ENCODE measurements at places on chromosomes 16 and 17.

DNA sequence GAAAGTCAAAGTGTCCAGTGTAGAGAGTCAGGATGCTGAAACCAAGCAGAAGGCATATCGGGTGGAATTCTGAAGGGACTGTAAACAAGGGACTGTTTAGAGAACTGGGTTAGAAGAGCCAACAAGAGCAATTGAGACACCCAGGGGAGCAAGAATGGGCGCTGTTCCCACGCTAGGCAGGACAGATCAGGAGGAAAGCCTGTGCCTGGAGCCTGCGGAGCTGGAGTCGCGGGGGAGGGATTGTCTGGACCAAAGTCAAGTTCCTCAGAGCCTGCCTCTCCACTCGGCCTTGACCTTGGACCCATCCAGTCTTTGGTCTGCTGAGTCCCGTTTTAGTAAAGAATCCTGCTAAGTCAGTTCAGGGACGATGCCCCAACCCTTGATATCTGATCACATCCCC, 14.7 kb upstream of the KLHL36 start:
- no peak for DNase-seq

DNA sequence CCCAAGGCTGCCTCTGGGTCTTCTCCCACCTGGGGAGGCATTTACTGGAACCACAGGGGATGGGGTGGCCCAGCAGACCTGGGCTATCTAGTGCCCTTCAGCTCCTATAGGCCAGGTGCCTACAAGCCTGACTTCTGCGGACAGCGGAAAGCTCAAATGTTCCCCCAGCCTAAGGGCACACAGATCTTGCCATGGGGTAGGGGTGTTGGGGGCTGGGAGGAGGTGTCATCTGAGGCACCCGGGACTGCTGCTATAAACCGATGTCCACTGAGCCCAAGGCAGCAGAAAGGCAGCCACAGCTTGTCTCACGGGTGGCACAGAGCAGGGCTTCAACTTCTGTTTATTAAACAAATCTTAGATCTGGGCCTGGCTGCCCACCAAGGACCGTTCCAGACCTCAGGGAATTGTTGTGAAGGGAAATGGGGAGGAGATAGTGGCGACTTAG, 3.6 kb downstream of the MYO1C start:
- no peak for DNase-seq

DNA sequence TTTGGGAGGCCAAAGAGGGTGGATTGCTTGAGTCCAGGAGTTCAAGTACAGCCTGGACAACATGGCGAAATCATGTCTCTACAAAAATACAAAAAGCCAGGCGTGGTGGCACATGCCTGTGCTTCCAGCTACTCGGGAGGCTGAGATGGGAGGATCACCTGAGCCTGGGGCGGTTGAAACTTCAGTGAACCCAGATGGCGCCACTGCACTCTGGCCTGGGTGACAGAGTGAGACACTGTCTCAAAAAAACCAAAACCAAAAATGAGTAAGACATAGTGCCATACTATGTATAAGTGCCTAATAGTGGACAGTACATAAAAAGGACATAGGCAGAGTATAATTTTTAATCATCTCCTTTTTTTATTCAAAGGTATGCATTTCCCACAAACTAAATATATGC, 4.0 kb downstream of the CTC1 start:
- peak; percentile 35 for DNase-seq

DNA sequence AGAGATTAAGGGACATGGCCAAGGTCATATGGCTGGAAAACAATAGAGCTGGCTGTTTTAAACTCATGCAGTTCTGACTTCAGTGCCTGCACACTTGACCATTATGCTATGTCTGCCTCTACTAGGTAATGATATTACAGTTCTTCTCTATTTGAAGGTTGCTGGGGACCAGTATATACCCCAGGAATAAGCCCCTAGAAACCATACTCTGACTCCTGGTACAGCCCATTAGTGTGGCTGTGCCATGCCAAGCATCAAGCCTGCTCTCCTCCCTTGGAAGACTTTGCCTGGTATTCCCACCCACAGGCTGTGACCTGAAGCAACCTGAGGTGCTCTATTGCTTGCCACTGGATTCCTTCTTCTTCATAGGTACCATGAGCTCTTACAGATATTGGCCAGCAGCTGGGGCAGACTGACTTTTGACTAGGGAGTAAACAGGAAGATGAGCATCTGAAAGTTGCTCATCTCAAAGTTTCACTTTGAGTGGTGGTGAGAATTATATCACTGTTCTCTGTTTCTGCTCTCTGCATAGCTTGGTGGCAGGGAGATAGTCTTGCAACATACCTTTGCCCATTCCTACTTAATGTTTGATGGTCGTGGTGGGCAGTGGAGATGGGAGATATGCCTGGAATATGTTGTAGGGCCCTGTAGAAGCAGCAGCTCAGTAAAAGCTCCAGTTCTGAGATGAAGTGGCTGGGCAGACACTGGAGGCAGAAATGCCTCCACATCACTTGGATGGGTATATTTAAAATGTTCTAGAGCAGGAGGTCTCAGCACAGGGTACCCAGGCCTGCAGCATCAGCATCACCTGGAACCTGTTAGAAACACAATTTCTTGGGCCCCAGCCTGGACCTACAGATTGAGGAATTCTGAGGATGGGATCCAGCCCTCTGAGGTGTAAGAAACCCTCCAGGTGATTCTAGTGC, 274.7 kb downstream of the HS3ST4 start:
- DNase-seq = peak; percentile 32

DNA sequence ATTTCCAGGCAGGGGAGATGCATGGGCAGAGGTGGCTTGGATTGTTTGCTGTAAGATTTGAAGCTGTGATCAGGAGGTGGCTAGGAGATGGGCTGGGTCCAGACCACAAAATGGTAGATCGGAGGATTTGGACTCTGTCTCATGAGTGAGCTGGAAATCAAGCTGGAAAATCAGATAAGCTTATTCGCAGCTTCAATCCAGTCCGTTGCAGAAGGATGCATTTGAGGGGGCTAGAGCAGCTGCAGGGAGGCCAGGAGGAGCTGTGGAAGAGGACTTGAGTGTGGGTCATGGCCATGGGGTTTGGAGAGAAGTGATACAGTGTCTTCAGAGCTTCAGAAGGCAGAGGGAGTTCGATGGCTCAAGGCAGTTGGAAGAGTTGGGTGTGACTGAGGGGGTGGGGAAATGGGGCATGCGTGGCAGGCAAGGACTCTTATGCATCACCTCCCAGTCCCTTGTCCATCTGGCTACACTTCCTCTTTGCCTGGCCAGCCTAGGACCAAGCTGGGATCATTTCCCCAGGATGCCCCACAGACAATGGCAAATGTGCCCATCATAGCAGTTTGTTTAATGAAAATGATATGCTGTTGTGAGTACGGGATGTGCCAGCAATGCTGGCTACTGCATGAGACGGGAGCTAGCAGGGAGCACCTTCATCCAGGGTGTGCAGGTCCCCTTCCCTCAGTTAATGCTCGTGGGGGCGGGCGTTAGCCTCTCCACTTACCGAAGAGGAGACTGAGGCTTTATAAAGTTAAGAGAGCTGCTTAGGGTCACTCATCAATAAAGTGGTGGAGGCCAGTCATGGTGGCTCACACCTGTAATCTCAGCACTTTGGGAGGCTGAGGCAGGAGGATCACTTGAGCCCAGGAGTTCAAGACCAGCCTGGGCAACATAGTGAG, 20.6 kb downstream of the QPRT start:
- no peak for DNase-seq

GRCh38 chr17:32461853-32462617, 17.7 kb downstream of the PSMD11 start:
- peak; percentile 83 for DNase-seq

GRCh38 chr17:47959825-47960655, 2.4 kb upstream of the PRR15L start:
- no peak for DNase-seq

DNA sequence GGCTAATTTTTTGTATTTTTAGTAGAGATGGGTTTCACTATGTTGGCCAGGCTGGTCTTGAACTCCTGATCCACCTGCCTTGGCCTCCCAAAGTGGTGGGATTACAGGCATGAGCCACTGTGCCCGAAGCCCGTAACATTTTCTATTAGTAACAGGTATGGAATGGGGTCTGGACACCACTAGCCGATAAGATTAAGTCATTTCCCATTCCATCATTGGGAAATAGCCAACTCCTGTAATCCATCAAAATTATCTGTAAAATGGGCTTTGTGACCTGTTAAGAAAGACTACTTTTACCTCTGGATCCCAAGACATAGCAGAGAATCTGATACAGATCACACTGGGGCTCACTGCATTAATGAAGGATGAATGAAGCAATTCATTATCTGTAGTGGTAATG, 3.9 kb upstream of the LUC7L3 start:
- DNase-seq = no peak

- DNase-seq = peak; percentile 60
Measured at GRCh38 chr17:42097691-42098631, at the start of gene ZNF385C. Gene ZNF385C, minus strand, starts transcription at chr17:42098473. Its CDS starts 35,417 bp downstream, at chr17:42063056.

- no peak for DNase-seq
Measured at GRCh38 chr17:38908676-38909181, 16.7 kb upstream of the LASP1NB start.

- no peak for DNase-seq
Measured at GRCh38 chr17:29108823-29109476, 66.0 kb downstream of the PIPOX start.

GRCh38 chr17:39767147-39767546, 29.4 kb downstream of the GRB7 start:
- peak; percentile 57 for DNase-seq

GRCh38 chr17:44222112-44222869, 2.8 kb upstream of the UBTF start:
- DNase-seq = peak; percentile 66

- DNase-seq = no peak
Measured at GRCh38 chr16:69762814-69763598, 874 bp downstream of the WWP2 start.

DNA sequence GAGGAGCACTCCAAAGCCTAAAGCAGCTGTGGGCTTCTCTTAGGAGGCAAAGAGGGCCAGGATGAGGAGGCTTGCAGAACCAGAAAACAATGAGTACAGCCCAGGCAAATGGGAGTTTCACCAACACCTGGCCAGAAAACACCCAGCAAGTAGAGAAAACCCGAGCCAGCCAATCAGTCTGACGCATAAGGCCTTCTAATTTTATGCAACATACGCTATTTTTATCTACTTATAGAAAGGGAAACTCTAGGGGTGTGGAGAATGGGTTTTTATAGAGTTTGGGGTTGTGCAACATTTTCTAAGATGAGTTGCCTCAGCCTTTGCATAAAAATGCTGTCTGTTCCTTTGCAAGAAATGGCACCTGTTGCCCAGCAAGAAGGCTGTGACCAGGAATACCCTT, 529.0 kb upstream of the CDH5 start:
- no peak for DNase-seq

DNA sequence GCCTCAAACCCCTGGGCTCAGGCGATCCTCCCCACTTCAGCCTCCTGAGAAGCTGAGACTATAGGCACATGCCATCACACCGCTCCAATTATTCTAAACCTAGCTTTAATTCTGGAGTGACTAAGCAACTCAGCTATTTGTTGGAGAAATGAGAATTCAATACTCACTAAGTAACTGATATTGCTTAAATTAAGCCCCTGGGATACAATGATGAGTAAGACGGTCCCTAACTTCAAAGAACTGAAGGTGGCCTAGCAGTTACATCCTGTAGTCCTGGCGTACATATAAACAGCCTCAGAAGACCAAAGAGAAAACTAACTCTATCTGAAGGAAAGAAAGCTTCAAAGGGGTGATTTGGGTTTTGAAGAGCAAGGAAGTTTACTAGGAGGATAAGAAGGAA, 25.0 kb downstream of the XPO6 start:
- no peak for DNase-seq

- DNase-seq = no peak
Measured at GRCh38 chr16:53097190-53097589, 42.4 kb downstream of the CHD9 start.

GRCh38 chr17:34307110-34307509, 12.1 kb upstream of the CCL8 start:
- no peak for DNase-seq

DNA sequence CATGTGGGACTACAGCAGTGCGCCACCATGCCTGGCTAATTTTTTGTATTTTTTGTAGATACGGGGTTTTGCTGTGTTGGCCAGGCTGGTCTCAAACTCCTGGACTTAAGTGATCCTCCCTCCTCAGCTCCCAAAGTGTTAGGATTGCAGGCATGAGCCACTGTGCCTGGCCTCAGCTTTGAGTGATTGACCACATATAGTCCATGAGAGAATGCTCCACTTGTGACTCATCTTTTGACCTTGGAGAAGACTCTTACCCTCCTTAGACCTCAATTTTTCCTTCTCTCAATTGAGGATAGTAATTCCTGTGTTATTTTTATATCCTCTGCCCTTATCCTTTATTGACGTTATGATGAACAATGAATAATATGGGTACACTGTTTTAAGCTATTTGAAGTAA, 30.9 kb upstream of the DUSP14 start:
- no peak for DNase-seq

DNA sequence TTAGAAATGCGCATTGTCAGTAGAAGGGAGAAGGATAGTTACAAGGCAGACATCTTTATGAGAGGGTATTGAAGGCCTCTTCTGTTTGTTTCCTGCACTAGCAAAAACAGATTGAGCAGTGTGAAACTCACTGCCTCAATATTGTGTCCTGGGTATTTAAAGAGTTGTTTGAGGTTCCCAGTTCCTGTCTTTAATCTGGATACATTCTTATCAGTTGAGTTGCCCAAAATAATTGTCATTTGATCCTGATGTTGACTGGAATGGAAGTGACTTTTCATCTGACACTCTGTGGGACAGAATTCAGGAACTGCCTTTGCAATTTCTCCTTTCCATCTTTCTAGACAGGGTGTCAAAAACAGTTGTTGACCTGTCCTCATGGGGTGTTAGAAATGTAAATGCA, 1.7 kb downstream of the ATP6V0A1 start:
- no peak for DNase-seq

GRCh38 chr17:74545843-74546230, at the start of gene CD300C:
Gene CD300C, minus strand, starts transcription at chr17:74546115. Its CDS starts 333 bp downstream, at chr17:74545782.
- DNase-seq = no peak

- DNase-seq = peak; percentile 74
Measured at GRCh38 chr17:29565643-29566472, 979 bp downstream of the ABHD15 start.

- no peak for DNase-seq
Measured at GRCh38 chr17:51540151-51540550, 279.8 kb downstream of the UTP18 start.

DNA sequence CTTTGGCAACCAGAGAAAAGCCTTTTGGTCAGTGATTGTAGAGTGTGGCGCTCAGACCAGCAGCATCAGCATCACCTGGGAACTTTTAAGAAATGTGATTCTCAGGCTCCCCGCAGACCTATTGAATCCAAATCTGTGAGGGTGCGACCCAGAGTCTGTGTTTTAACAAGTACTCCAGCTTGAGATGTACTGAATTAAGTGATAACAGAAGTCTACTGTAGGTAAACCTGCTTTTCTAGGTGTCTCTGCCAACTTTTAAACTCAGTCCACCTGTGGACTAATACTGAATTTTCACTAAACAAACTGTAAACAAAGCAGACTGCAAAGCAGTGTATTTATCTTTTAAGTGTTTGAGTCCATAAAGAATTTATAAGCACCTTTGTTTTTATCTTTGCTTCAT, 43.6 kb downstream of the NUP93 start:
- no peak for DNase-seq

DNA sequence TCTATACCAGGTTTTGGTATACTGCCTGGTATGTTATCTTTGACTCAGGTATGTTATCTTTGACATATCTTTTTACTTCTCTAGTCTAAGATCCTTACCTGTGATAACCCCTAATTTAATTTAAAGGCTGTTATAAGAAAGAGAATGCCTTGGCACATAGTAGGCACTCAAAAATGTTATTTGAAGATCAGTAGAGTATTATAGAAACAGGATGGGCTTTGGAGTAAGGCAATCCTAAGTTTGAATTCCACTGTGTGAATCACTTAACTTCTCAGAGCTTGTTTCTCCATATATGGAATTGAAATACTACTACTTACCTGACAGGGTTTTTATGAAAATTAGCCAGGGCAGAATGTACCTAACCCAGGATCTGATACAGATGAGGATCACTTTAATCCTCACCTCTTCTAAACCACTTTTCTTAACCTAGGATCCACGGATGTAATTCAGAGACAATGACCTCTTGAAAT, 1.2 kb downstream of the BRIP1 start:
- DNase-seq = no peak
